ENCODE measurements at places on chromosomes 16 and 17.

DNA sequence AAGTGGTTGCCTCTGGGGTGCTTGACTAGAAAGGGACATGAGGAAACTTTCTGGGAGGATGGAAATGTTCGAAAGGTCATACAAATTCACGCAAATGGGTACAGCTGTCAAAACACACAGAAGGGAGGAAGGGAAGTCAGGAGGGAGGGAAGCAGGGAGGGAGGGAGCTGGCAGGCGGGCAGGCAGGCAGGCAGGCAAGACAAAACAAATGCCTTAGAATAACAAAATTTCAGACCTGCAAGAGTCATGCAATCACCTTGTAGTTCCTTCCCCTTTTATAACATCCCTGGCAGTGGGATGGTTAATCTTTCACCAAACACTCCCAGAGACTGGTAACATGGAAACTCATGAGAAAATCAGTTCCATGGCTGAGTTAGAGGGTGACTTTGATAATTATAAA, 189.2 kb downstream of the STX8 start:
- no peak for DNase-seq

DNA sequence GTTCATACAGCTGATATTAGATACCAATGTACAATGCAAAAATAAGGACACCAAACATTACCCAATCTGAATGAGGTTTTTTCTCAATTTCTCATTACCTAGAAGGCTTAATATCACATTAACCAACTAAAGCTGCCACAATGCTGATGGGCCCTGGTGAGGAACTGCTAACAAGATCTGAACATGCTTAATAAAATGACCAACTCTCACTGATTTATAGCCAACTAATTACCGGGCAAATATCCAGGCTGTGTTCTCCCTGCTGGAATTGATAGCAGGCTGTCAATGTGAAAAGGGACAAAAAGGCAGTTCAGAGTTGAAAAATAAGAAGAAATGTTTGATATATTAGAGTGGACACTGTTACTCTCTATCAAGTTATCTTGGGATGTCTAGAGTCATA, 124.6 kb downstream of the TOX3 start:
- no peak for DNase-seq

DNA sequence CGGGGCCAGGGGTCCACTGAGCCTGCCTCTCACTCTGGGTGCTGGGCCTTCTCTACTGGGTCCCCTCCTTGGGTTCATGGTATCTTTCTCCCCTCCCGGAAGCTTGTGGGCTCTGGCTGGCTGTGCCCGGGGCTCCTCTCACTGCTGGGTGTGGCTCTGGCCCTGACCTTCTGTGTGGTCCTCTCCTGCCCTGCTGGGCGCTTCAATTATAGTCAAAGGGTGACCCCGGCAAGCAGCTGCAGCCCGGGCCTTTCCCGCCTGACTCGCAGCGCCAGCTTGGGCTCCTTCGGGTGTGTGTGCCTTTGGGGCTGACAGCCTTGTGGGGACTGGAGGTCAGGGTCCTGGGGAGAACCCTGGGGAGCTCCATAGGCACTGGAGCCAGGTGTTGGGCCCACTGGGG, 54.2 kb upstream of the PVALEF start:
- no peak for DNase-seq

- DNase-seq, result peak; percentile 61
Measured at GRCh38 chr17:78497115-78497540, 80.1 kb downstream of the DNAH17 start.

GRCh38 chr17:49997301-49997650, 2.3 kb upstream of the DLX3 start:
- no peak for DNase-seq

All from activated CD4-positive, alpha-beta T cell treated with anti-CD3 and anti-CD28 coated beads, Interleukin-2, Interleukin-6, amounts not matched to agents 100 ng/mL and 50 ng/mL, durations not matched to agents 16 hours and 8 hours (primary cell).